D721Med (cell line): ENCODE measurements at places on chromosomes 11 and 22.
A peak's percentile ranks its signal among the peaks of the same experiment; 100 is the strongest.

DNA sequence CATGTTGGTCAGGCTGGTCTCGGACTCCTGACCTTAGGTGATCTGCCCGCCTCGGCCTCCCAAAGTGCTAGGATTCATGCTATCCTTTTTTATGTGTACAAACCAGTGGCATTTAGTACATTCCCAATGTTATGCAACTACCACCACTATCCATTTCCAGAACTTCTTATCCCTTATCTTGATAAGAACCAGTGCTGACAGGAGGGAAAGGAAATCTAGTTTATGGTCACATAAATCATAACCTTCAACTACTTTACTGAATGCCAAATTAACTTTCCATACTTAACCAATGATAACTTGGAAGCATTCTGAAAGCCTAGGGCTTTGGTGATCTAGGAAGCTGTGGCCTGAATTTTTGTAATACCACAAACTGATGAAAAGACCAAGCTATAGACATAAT, 170.4 kb downstream of the SWAP70 start:
- DNase-seq = no peak

DNA sequence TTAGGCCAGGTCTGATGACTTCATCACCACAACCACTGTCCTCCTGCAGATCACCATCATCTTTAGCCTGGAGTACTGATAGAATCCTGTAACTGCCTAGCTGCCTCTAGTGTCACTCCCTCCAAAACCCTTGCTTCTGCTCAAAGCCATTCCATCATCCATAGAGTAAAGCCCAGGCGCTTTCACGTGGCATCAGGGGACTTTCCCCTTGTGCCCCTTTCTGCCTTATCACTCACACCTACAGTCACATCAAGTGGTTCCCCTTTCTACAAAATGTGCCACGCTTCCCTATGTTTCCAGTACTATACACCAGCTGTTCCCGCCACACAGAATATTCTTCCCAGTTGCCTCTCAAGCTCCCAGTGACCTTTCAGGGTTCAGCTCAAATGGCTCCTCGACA, 75.9 kb downstream of the MN1 start:
- DNase-seq = no peak

- DNase-seq = no peak
Measured at GRCh38 chr11:15716550-15716949, 601.8 kb downstream of the INSC start.

- no peak for DNase-seq
Measured at GRCh38 chr22:23691748-23692423, 1.1 kb downstream of the RGL4 start.

DNA sequence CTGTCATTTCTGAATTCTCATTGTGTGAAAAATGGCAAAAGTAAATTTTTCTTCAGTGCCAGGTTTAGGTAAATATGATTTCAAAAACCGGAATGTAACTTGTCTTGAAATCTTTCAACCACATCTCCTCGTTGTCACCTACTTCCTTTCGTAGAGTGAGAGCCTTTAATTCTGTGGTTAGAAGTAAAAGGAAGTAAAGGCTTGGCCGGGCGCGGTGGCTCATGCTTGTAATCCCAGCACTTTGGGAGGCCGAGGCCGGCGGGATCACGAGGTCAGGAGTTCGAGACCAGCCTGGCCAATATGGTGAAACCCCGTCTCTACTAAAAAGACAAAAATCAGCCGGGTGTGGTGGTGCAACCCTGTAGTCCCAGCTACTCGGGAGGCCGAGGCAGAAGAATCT, 29.8 kb downstream of the SGSM3 start:
- no peak for DNase-seq

- DNase-seq = peak; percentile 95
Measured at GRCh38 chr22:17742527-17742902, 31.8 kb downstream of the BID start.

DNA sequence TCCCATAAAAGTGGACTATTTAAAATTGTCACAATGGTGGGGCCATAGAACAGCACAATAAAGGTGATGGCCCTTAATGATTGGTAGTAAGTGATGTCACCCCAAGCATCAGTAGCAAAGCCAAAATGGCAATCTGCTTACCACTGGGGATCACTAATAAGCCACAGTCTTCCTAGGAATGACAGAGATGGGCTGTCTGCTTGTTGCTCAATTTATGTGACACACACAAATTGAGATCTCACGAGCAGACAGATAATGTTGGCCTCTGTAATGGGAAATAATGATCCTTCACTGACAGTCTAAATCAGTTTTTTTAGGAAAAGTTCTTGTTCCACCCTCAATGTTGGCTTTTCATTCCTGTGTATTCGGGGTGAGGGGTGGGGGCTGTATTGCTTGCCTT, 515.1 kb downstream of the BRD1 start:
- no peak for DNase-seq

DNA sequence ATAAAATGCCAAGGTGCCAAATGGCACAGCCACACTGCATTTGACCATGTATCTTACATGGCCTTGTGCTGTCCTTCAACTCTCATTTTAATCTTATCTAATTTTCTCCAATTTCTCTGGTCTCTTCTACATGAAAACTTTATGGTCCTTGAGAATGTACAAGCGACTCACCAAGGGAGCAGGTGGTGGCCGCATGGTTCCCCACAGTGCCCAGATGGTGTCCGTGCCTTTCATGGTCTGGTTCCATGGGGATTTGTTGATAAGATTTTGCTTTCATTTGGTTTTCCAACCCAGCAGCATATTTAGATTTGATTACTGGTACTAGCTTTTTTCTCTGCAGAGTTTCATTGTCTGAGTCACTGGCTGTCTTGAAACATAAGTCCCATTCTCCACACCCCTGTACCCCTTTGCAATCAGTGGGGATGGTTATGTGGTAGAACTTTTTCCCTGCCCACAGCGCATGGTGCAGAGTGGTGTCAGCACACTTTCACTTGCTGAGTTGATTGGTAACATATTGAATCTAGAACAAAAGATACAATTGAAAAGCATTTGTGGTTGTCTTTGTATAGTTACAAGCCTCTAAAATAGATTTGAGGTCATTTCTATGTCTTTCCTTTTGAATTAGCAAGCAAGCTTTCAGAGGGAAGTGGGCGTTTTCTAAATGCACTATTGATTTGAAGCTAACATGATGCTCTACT, 24.1 kb downstream of the ZNRF3 start:
- DNase-seq = no peak

DNA sequence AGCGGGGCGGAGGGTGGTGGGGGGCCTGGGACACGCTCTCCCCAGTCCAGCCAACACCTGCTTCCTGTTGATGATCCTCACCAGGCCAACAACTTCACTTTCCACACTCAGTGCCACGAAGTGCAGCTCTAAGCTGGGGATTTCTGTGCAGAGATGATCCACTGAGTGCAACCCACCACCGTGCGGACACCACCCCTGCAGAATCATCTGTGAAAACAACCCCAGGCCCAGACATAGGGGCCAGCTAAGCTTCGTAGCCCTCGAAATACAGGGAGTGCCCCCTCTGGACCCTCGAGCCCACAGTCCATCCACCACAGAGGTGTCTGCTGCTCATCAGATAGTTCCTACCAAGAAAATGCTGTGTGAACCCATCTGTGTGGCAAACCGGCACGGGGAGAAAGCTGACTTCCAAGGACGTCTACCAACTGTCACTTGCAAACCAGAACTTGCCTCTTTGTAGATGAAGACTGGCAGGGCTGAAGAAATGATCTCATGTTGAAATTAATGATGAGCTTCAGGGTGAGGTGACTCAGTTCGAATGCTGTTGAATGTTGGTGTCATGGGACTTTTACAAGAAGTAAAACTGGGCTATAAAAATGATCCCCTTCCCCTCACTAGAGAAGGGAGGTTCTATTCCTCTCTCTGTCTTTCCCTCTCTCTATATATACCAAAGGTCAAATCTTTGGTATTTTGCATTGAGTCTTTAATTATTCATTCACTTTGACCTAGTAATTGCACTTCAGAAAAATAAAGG, 73.4 kb downstream of the MYEOV start:
- DNase-seq = no peak

- no peak for DNase-seq
Measured at GRCh38 chr11:66006134-66006890, 4.0 kb downstream of the BANF1 start.
